ENCODE measurements at places on chromosomes 1 and 21. TPM values are rescaled to one million over a fixed set of nuclear protein-coding genes. Genes with fewer than 3 reads are reported as not detected.

The CDA gene
- not detected for total RNA-seq

- H3K27me3 ChIP-seq = no peaks in the 10 kb centered on the region
- H3K4me1 ChIP-seq = peaks cover 18% of the 10 kb centered on the region
- H3K4me3 ChIP-seq = no peak overlapping the region
- H3K36me3 ChIP-seq = no peaks in the 10 kb centered on the region
- no peak overlapping the region for H3K27ac ChIP-seq
Observed at GRCh38 chr1:234989479-234990327, 138.9 kb downstream of the TOMM20 start.

GRCh38 chr21:42654179-42654912 is 925 bp downstream of the PDE9A start:
- no peaks in the 10 kb centered on the region for H3K36me3 ChIP-seq
- H3K4me1 ChIP-seq = peaks cover 14% of the 10 kb centered on the region
- H3K4me3 ChIP-seq = peak overlapping the region; percentile 74
- H3K27me3 ChIP-seq = no peaks in the 10 kb centered on the region
- peak; percentile 71 for DNase-seq

DNA sequence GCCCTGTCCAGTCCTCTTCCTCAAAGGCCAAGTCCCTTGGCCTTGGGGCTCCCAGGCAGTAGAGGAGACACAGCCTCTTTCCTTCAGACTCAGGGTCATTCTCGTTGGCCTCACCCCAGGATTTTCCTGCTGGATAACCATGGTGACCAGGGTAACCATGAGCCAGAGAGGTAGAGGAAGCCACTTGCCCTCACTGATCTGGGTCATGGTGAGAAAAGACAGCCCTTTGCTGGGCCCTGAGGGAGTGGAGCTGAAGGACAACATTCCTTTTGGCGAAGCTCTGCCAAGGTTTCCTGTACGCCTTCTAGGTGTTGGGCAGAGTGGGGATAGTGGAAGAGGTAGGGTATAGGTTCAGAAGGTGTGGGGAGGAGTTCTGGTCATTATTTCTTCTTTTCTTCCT is 53.1 kb upstream of the WNT4 start:
- DNase-seq = no peak
- peaks cover 3% of the 10 kb centered on the region for H3K4me1 ChIP-seq
- H3K27me3 ChIP-seq = no peaks in the 10 kb centered on the region
- no peak overlapping the region for H3K4me3 ChIP-seq

The GJA9 gene
- total RNA-seq = not detected

The ZNF695 gene
- total RNA-seq = 17.4 TPM

The ZNF697 gene
- total RNA-seq = 7.6 TPM

GRCh38 chr1:58573138-58573537 is 3.9 kb downstream of the TACSTD2 start:
- no peak overlapping the region for H3K27ac ChIP-seq
- no peak overlapping the region for H3K4me3 ChIP-seq
- DNase-seq = no peak

DNA sequence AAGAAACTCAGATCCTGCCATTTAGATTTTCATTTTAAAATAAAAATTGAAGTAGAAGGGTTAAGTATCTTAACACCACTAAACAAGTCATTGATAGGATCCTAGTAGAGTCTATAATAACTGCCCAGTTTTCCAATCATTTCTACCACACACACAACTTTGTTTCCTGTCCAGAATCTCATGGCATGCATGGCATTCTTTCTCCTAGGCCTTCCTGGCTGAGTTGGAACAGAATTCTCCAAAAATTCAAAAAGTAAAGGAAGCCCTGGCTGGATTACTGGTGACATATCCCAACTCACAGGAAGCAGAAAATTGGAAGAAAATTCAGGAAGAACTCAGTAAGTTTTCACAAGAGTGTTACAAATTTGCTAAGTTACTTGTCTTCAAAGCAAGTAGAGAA is 111.4 kb upstream of the BMP8A start:
- no peak overlapping the region for H3K4me3 ChIP-seq
- H3K27ac ChIP-seq = no peak overlapping the region
- H3K27me3 ChIP-seq = no peaks in the 10 kb centered on the region
- no peaks in the 10 kb centered on the region for H3K4me1 ChIP-seq
- peaks cover 50% of the 10 kb centered on the region for H3K36me3 ChIP-seq

- peaks cover 22% of the 10 kb centered on the region for H3K36me3 ChIP-seq
- DNase-seq = no peak
- H3K27ac ChIP-seq = no peak overlapping the region
- peaks cover 5% of the 10 kb centered on the region for H3K4me1 ChIP-seq
Observed at GRCh38 chr1:35270836-35271235, 2.3 kb downstream of the ZMYM4 start.

GRCh38 chr1:7107109-7107830 is 322.0 kb downstream of the CAMTA1 start:
- peaks cover 12% of the 10 kb centered on the region for H3K27me3 ChIP-seq
- no peaks in the 10 kb centered on the region for H3K4me1 ChIP-seq
- no peak for DNase-seq
- no peaks in the 10 kb centered on the region for H3K36me3 ChIP-seq
- H3K4me3 ChIP-seq = no peak overlapping the region
- H3K27ac ChIP-seq = no peak overlapping the region

The KCNH1 gene
- 1.7 TPM for total RNA-seq

- no peaks in the 10 kb centered on the region for H3K4me1 ChIP-seq
- no peak overlapping the region for H3K4me3 ChIP-seq
- no peak overlapping the region for H3K27ac ChIP-seq
- H3K27me3 ChIP-seq = no peaks in the 10 kb centered on the region
Observed at GRCh38 chr1:180515364-180515763, 13.0 kb upstream of the ACBD6 start.

The SLC9C2 gene
- total RNA-seq = not detected

The CFAP107 gene
- not detected for total RNA-seq

The LRRC39 gene
- total RNA-seq = 0.43 TPM

DNA sequence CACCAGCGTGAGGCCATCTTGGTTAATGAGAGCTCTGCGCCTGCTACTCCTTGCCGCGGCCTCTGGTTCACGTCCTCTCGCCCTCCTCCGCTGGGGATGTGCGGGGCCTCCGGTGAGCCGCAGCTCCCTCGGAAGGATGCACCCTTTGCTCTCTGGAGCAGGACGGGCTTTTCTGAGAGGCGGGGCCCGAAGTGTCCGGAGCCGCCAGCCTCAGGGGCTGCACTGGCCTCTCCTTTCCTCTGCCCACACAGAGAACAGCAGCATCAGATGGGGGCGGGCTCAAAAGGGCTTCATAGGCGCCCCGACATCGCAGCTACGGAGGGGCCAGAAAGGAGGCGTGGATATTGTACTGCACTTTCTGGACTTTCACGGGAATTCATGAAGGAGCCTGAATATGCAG is 284.7 kb downstream of the CAMTA1 start:
- H3K27ac ChIP-seq = no peak overlapping the region
- no peaks in the 10 kb centered on the region for H3K4me1 ChIP-seq
- no peak for DNase-seq
- H3K4me3 ChIP-seq = no peak overlapping the region

The S100A12 gene
- not detected for total RNA-seq

GRCh38 chr1:25209516-25209915 is 22.8 kb downstream of the SYF2 start:
- no peaks in the 10 kb centered on the region for H3K36me3 ChIP-seq
- H3K4me3 ChIP-seq = no peak overlapping the region
- peaks cover 6% of the 10 kb centered on the region for H3K4me1 ChIP-seq
- H3K27ac ChIP-seq = no peak overlapping the region
- H3K27me3 ChIP-seq = 0 out of 2 replicates have a peak, but pooled peaks cover 4% of the 10 kb centered on the region

GRCh38 chr21:35953597-35953996 is 106.7 kb downstream of the SETD4 start:
- H3K27ac ChIP-seq = no peak overlapping the region
- H3K27me3 ChIP-seq = no peaks in the 10 kb centered on the region
- H3K4me3 ChIP-seq = no peak overlapping the region

GRCh38 chr1:88980870-88981269 is 11.6 kb downstream of the KYAT3 start:
- H3K4me3 ChIP-seq = no peak overlapping the region
- H3K27ac ChIP-seq = no peak overlapping the region
- peaks cover 22% of the 10 kb centered on the region for H3K36me3 ChIP-seq
- DNase-seq = no peak

DNA sequence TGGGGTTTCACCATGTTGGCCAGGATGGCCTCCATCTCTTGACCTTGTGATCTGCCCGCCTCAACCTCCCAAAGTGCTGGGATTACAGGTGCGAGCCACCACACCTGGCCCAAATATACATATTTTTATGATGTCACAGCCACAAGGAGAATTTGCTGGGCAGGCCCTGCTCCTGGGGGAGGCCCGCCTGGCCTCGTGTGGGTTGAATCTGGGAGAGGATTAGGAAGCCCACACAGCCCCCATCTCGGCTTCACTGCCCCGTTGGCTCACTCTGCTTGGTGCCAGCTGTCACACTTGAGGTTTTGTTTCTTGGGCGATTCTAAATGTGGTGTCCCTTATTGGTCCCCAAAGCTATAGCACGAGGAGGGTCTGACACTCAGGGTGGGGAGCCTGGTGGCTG is 335.7 kb upstream of the AJAP1 start:
- no peak overlapping the region for H3K4me3 ChIP-seq
- no peaks in the 10 kb centered on the region for H3K36me3 ChIP-seq
- DNase-seq = no peak
- H3K27me3 ChIP-seq = peaks cover 10% of the 10 kb centered on the region
- H3K27ac ChIP-seq = no peak overlapping the region

DNA sequence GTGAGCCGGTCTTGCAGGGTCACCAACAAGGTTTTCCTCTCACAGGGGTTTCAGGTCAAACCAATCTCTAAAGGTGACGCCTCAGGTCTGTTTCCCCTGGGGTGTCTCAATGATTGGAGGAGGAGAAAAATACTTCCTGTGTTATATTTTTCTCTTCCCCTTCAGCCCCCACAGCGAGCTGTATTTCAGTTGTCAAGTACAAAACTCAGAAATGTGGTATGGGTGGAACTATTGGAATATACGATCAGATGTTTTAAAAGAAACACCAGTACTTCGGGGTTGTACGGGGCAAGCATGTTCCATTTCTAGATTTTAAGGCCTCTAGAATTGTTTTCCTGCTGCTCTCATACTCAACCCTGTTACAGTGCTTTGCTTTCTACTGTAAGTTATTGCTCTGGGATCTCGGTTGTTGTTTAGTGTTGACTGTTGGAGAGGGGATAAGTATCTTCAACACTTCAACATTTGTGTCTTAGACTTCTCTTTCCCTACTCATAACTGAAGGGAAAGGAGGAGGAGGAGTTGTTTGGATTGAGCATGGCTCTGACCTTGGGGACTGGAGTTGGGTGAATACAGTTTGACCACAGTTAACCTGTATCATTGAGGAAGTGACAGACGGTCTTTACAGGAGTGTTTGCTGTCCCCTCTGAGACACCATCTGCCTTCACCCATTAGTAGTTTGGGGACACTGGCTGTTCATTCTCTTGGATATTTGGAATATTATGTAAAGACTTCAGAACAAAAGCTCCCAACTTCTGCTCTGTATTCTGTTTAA is 2.0 kb downstream of the MAPKAPK2 start:
- no peaks in the 10 kb centered on the region for H3K27me3 ChIP-seq
- peak overlapping the region; percentile 95 for H3K27ac ChIP-seq
- peak overlapping the region; percentile 85 for H3K4me3 ChIP-seq
- no peaks in the 10 kb centered on the region for H3K36me3 ChIP-seq
- DNase-seq = no peak

The MEX3A gene
- total RNA-seq = 22.3 TPM

DNA sequence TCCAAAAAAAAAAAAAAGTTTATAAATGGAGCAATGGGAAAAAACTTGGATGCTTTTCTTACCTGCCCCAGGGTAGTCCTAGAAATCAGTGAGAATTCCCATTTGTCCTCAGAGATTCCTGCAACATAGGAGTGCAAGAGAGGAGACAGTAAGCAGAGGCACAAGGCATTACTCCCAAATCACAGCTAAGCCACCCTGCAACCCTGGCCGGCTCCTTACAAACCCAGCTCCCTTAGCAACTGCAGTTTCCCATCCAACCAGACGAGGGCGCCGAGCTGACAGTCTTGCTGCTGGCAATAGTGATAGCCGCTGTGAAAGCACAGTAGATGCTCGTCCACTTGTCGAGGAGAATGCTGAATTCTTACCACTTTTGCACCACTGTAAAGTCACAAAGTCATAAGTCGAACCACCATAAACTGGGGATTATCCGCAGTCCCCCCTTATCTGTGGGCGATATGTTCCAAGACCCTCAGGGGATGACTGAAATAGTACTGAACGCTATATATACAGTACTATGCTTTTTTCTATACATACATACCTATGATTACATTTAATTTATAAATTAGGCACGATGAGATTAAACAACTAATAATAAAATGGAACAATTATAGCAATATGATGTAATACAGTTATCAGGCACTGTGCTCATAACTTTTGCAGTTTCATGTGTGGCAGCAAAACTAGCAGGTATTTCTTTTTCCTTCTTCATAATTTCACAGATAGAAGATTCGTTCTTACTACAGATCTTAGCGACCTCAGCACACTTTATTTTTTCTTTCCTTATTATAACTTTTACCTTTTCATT is 6.0 kb upstream of the PITHD1 start:
- H3K4me3 ChIP-seq = no peak overlapping the region
- peaks cover 8% of the 10 kb centered on the region for H3K36me3 ChIP-seq
- H3K27ac ChIP-seq = no peak overlapping the region
- peaks cover under 1% of the 10 kb centered on the region for H3K4me1 ChIP-seq
- DNase-seq = peak; percentile 86
- no peaks in the 10 kb centered on the region for H3K27me3 ChIP-seq

DNA sequence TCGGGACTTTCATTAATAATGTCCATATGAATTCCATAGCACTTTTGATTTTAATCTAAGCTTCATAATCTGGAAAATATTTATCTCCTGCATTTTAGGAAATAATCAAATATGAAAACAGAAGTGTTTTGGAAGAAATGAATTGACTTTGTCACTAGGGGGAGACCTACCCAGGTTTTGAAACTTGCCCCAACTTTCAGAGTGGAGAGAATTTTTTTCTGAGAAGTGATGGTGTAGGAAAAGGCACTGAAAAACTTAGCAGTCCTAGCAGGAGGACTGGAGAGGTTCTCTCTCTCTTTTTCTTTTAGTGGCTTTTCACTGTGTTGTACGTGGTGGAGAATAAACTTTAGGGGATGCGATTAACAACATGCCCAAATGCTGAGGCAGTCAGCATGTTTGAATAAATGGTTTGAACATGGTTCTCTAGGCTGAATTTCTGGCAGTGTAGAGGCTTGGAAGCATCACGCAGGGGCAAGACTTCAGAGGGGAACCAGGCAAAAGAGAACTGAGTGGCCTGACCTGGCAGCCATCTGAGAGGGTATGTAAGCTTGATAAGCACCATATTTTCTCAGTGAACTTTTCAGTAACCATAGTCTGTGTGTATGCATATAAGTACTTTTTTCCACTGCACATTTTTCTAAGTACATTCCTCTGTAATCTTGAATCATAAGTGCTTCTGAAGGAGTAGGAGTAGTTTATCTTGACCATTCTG is 68.3 kb upstream of the NEK7 start:
- peak; percentile 35 for DNase-seq
- H3K27me3 ChIP-seq = no peaks in the 10 kb centered on the region
- H3K27ac ChIP-seq = no peak overlapping the region
- no peaks in the 10 kb centered on the region for H3K36me3 ChIP-seq
- H3K4me3 ChIP-seq = no peak overlapping the region

DNA sequence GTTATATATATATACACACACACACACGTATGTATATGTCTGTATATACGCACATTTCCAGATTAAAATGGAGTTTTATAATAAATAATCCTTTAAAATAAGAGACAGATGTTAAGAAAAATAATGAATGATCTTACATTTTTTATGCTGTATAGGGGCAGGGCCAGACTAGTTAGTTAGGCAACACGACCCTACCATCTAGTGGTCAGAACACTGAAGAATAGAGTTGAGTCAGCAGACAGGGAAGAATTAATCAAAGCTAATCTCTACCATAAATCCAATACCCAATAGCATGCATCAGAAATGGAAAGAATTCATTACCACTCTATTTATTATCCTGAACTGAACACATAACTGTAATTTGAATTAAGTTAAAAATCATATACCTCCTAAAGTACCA is 156.7 kb downstream of the BRINP3 start:
- no peak overlapping the region for H3K27ac ChIP-seq
- H3K4me3 ChIP-seq = no peak overlapping the region
- DNase-seq = peak; percentile 1
- H3K4me1 ChIP-seq = no peaks in the 10 kb centered on the region
- no peaks in the 10 kb centered on the region for H3K27me3 ChIP-seq
